CD4-positive, alpha-beta T cell treated with Interleukin-6 at 100 ng/mL for 8 hours (primary cell): ENCODE measurements at places on chromosomes 12 and 14.

GRCh38 chr12:104656921-104657320 is 200.2 kb downstream of the CHST11 start:
- no peak for DNase-seq

DNA sequence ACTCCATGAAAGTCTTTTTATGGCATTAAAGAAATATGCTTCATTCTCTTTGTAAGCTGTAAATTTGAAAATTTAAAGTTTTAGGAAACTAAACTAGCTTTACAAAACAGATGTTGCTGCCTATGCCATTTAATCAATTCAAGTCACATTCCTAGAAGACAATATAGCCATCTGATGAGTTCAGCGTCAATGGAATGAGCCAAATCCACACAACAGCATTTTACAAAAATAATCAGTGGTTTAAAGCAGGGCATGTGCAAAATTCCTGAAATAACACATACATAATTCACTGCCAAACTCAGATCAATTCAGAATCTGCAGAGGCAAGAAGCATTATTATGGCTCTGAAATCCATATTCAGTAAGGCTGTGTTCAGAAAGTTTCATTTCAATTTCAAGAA is 75.6 kb downstream of the MED13L start:
- DNase-seq = no peak

GRCh38 chr12:132475304-132476037 is 14.5 kb upstream of the FBRSL1 start:
- peak; percentile 29 for DNase-seq

- DNase-seq = no peak
Observed at GRCh38 chr12:25932971-25933370, 25.5 kb upstream of the RASSF8 start.

DNA sequence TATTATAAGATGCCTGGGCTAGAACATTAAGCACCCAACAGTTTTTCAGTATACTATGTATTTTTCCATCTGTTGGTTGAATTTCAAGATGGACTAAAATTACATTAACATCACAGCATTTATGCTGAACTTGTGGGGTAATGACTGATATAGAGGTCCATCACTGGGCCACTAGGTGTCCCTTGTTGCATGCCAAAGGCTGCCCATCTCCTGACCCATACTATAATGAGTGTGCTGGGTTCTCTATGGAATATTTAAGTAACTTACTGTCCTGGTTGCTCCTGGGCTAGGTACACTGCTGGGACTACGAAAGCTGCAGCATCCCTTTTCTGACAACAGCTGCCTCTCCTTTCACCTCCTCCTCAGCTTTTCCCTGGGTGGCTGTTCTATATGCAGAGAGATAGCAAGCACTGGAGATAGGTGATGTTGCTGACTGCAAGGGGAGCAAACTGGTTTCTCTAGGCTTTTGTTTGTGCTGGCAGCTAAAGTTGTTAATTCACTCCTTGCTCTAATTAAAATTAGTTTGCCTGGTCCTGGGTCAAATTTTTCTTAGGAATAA is 138.6 kb upstream of the TRHDE start:
- DNase-seq = no peak

DNA sequence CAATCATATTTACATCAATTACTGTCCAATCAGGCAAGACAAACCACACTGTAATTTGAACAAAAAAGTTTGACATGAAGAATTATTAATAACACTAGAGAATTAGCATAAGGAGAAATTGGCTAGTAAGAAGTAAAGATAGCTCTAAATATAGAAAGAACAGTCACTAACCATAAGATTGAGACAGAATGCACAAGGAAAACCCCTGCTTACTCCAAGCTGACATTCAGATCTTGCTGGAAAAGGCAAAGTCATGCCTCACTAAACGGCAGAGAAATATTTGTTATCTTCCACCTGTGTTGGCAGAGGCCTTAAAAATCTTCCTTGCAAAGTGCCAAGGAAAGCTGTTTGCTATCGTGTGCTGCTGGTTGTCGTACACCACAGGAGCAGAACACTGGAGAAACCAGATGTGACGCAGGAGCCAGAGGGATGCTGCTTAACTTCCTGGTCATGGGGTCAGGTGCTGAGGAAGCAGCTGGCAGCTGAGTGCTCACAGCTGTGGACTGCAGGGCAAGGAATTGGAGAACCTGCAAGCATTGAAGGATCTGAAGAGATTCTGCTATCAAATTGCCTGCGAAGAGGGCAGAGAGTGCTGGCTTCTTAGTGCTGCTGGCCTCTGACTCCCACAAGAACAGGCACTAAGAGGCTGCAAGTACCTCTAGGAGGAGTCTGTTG is 1323.3 kb downstream of the LRFN5 start:
- no peak for DNase-seq

GRCh38 chr14:21534576-21534975 is 8.4 kb upstream of the SALL2 start:
- no peak for DNase-seq

DNA sequence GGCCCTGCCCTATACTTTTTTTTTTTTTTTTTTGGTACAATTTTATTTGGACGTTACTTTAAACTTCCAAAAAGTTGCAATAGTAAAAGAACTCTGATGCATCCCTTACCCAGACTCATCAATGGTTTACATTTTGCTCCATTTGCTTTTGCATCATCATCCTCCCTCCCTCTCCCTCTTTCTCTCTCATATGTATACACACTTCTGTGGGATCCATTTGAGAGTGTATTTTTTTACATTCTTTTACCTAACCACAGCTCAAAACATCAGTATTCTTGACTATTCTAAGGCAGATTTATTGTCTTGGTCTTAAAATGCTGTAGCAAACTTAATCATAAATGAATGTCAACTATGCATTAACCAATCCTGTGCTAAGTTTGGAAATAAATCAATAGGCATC is 111.6 kb downstream of the PRICKLE1 start:
- DNase-seq = no peak

GRCh38 chr14:69432364-69432763 is 33.9 kb downstream of the SLC39A9 start:
- DNase-seq = no peak

GRCh38 chr14:73403181-73403752 is 55.1 kb downstream of the NUMB start:
- no peak for DNase-seq

DNA sequence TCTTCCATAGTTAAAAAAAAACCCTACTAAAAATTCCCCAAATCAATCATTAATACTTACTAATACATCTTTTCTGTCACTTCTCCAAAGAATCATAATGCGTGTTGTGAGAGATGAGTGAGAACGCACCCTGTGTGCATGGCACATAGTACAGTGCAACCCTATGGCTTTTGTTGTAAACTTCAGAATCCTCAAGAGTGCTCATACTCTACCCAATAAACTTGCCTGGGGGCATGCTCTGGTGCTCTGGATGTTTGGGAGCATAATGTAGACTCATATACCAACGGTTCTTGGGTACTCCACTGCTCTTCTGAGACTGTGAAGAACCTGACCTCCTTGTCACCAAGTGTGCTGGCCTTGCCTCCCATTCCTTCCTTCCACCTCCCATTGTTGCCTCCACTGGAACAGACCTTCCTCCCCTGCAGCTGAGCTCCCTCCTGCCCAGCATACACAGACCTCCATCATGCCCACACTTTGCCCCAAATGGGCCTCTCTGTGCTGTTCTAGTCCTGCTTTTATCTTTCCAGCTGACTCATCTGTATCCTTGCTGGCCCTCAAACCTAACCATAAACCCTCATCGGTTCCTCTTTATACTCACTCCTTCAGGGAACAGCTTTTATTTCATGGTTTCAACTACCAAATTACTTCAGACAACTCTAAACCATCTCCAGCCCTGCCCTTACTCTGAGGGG is 8.9 kb downstream of the DCP1B start:
- no peak for DNase-seq

- DNase-seq = no peak
Observed at GRCh38 chr12:50842637-50843493, at the start of gene TMPRSS12. Gene TMPRSS12 (plus strand): TSS chr12:50842926. CDS start chr12:50842965, 39 bp downstream.

GRCh38 chr12:75511116-75512048 is at the start of gene KRR1:
Gene KRR1 (minus strand): TSS chr12:75511609. CDS start chr12:75511597, 12 bp downstream.
- peak; percentile 92 for DNase-seq

GRCh38 chr14:49966971-49967630 is 74.2 kb downstream of the ARF6 start:
- DNase-seq = no peak

DNA sequence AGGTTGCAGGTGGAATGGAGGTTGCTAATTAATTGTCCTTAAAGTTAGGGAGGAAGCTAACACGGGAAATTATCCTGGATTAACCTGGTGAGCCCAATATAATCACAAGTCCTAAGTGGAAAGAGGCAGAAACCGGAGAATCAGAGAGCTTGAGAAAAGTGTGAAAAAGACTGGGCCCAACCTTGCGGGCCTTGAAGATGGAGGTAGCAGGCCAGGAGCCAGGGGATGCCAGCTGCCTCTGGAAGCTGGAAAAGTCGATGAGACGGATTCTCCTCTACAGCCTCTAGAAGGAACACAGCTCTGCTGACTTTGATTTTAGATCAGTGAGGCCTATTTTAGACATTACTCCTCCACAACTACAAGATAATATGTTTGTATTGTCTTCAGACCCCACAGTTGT is 2.1 kb downstream of the SDR9C7 start:
- no peak for DNase-seq

DNA sequence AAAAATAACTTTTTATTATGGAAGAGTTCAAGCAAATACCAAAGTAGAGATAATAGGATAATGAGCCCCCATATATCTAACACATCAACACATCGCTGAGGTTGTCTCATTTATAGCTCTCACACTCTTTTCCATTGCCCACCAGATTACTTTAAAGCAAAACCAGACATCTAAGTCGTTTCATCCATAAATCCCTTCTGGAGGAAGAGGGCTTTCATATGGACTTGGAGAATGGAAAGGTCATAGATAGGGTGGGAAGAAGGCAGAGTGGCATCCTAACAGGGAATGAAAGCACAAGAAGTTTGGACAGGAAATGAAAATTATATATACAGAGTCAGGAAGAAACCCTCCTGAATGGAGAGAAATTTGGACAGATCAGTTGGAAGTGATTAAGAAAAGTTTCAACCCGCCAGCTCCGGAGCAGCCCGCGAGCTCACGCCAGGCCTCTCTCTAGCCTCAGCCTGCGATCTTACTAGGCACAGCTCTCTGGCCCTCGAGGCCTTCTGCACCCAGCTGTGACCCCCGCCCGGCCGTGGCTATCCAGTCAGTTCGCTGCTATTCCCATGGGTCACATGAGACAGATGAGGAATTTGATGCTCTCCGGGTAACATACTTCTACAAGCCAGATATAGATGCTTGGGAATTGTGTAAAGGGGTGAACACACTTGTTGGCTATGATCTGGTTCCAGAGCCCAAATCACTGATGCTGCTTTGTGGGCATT is 48.4 kb upstream of the NID2 start:
- no peak for DNase-seq

GRCh38 chr14:54947230-54947629 is 44.6 kb upstream of the GCH1 start:
- DNase-seq = no peak

- DNase-seq = no peak
Observed at GRCh38 chr12:118188690-118189371, 52.9 kb downstream of the PEBP1 start.

DNA sequence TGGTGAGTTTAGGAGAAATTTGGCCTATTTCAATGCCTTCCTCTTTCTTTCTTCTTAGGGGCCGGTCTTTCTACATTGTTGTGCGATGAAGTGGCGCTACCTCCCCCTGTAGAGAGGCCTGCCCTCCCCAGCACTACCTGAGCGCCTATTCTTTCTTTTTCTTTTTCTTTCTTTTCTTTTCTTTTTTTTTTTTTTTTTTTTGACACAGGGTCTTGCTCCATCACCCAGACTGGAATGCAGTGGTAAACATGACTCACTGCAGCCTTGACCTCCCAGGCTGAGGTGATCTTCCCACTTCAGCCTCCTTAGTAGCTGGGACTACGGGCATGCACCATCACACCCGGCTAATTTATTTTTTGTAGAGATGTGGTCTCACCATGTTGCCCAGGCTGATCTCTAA is 136.1 kb upstream of the MAX start:
- no peak for DNase-seq

- no peak for DNase-seq
Observed at GRCh38 chr12:12523229-12523628, 39.4 kb downstream of the DUSP16 start.

DNA sequence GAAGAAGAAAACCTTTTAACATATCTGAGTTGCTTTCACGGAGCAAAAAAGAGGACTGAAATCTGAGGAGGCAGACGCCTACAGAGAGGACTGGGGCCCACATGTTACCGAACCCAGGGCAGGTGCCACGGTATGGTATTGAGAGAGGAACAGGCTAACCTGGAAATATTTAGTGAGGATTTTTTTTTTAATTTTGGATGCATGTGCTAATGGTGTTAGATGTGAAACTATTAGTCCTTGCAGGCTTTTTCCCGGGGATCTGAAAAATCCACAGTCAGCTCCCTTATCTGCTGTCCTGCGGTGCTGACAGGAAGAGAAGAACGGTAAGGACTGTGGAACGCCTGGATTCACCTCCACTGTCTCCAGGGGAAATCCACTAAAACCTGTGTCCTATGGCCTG is 819.7 kb downstream of the TMEM121 start:
- no peak for DNase-seq

DNA sequence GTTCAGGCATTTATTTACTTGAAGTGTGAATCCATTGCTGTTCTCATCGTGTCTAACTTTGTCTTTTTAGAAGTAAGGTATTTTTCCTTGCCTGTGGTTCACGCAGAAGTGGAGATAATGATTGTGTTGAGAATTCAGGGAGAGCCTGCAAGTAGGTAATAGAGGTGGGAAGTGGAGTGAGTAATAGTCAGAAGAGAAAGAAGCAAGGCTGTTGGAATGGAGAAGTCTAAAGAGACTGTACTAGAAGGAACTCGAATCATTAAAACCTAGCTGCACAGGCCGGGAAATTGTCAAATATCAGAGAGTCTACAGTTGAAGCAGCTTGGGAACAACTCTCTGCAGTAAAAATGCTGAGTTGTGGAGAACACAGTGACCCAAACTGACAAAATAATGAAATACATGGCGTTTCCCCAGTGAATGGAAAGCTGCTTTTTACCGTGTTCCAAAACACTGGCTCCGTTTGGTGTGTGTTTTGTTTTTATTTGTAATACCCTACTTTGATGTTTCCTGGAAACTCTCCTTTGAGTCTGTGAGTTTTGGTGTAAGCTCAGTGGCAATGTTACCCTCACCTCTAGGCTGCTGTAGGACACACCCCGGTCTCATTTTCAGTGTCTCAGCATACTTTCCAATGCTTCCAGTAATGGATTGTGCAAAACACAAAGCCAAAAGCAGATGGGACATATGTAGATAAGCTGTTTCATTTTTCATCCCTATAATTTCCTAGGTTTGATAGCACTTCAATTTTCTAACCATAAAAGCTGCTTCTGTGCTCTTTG is 146.6 kb downstream of the CRADD start:
- no peak for DNase-seq

- no peak for DNase-seq
Observed at GRCh38 chr12:5335069-5335468, 96.8 kb upstream of the NTF3 start.

- DNase-seq = no peak
Observed at GRCh38 chr12:68759852-68760251, 13.9 kb downstream of the SLC35E3 start.
